ENCODE measurements at places on chromosomes 16 and 17.

GRCh38 chr17:79513820-79514535 lies 96.9 kb downstream of the RBFOX3 start:
- DNase-seq = no peak

- no peak for DNase-seq
Measured at GRCh38 chr16:57471852-57472664, 9.6 kb downstream of the POLR2C start.

DNA sequence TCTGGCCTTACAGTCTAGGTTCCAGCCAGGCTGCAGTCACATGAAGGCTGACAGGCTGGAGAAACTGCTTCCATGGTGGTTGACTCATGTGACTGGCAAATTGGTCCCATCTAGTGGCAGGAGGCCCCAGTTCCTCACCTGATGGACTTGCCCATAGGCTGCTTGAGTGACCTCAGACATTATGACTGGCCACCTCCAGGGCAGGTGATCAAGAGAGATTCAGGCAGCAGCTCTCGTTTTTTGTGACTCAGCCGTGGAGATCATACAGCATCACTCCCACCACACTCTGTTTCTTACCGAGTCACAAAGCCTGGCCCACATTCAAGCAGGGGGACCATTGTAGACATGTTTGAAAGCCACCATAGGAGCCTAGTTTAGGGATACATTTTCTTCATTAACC lies 34.5 kb downstream of the SIAH1 start:
- no peak for DNase-seq

- no peak for DNase-seq
Measured at GRCh38 chr16:30927789-30928378, 4.5 kb downstream of the FBXL19 start.

DNA sequence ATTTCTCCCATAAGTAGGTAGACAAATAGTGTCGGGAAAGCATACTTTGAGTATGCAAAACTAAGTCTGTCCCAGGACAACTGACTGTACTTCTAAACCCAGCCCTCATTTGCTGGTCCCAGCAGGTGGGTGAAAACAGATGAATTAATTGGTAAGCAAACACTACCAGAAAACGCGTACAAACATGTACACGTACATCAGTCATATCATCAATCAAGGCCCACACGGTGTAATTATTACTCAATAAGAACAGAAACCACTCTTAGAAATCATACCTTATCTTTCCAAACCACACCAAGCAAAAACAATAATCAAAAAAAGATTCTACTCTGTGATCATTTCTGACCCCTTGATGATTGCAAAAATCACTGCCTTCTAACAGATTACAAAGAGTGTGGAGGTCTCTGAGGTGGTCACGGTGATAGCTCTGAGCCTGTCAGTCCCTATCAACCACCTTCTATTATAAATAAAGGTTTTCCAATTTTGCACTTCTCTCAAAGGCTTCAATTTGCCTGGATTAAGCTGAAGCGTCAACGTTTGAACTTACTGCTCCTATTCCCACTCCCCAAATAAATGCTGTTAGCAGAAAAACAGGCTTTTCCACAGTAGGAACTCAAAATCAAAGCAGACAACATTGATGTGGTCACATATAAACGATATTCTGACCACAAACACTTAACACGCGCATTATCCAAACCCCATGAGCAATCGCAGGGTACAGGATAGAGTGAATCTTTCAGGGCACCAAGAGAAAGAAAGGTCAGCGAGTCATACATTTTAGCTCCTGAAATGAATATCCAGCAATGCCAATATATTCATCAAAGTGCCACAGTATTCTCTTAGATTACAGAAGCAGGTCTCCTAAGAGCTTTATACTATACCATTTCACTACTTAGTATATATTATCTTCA lies 211.9 kb downstream of the STX8 start:
- no peak for DNase-seq

DNA sequence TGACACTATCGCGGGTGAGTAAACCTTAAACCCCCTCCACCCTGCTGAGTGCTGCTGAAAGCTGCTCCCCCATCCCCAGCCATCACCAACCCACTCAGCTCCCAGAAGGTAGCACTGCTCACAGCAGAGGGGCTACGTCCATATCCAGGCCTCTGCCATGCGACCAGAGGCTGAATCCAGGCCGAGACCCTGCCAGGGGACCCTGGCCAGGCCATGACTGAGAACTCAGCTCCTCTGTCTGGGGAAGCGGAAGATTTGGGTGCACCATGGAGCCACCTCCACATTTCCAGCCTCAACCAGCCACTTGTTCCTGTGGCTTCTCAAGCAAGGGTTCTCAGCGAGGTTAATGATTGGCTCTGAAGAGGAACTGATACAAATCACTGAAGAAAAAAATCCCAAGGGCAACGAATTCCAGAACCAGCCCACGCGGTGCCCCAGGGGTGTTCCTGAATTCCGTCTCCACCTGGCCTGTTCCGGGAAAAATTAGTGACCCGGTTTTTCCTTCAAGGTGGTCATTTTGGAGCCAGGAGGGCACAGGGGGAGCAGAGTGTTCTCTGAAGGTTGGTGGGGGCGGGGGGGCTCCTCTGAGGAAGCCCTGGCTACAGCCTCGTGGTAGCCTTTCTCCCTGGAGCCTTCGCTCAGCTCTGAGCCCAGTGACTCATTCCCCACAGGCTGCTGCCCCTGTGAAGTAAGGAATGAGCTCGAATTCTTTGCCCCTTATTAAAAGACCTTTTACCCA lies 9.3 kb upstream of the SLC16A5 start:
- no peak for DNase-seq

- DNase-seq = no peak
Measured at GRCh38 chr16:83420206-83420760, 387.5 kb upstream of the HSBP1 start.

Data from BJ (cell line).